ENCODE measurements at places on chromosomes 6 and 20.

DNA sequence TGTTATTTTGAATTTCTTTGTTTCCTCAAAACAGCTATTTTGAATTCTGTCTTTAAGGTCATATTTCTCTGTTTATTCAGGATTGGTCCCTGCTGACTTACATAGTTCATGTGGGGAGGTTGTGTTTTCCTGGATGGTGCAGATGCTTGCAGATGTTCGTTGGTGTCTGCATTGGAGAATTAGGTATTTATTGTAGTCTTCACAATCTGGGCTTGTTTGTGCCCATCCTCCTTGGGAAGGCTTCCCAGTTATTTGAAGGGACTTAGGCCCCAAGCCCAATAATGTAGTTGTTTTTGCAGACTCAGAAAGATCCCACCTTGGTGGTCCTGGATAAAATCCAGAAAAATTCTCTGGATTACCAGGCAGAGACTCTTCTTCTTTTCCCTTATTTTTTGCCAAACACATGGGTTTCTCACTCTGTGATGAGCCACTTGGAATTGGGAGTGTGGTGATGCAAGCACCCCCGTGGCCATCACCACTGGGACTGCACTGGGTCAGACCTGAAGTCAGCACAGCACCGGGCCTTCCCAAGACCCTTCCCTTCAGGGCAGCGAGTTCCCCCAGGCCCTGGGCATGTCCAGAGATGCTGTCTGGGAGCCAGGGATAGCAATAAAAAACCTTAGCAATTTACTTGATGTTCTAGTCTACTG lies 81.6 kb upstream of the EZR start:
- no peak for DNase-seq

DNA sequence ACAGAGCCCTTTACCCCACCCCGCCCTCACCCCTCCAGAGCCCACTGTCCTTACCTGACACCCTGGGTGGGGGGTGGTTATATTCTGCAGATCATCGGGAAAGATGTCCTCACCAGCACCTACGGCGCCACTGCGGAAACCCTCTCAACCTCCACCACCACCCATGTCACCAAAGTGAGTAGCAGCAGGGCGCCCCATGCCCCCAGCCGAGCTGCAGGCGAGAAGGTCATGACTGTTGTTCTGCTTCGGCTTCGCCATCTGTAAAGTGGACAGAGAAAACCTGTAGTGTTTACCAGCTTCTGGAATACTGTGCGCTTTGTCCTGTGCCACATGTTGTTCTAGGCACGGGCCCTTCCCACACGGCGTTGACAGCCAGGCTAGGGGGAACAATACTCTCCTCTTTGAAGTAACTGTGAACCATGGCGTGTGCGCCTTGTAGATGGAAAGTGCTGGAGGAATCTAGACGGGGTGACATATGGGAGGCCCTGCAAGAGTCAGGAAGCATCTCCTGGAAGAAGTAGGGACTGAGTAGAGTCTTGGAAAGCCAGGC lies 16.5 kb upstream of the AAR2 start:
- DNase-seq, result no peak

- no peak for DNase-seq
These were observed 7.9 kb downstream of the ZC2HC1B start for GRCh38 chr6:143872201-143872600.

- DNase-seq, result no peak
These were observed 173.9 kb downstream of the LRFN2 start for GRCh38 chr6:40413239-40413638.

- no peak for DNase-seq
These were observed 140.2 kb upstream of the FAM83B start for GRCh38 chr6:54706391-54706790.
